ENCODE measurements at places on chromosomes 7 and 10.
A peak's percentile ranks its signal among the peaks of the same experiment; 100 is the strongest.

DNA sequence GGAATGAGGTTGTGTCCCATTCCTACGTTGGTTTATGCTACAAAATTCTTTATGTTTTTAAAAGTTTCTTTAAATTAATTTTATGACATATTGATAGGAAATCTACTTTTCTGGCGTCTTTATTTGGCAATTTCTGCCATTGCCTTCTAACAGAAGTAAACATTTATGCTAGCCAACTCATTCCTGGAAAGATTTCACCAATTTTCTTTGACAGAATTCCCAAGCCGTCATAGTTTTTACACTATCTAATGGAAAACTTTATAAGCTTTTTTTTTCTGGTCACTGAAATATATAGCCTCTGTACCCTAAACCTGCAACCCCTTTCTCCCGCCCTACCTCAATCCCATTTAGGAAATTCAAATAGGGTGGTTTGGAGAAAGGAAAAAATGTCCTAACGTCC, 6.1 kb upstream of the TCAF1 start:
- DNase-seq, result no peak

DNA sequence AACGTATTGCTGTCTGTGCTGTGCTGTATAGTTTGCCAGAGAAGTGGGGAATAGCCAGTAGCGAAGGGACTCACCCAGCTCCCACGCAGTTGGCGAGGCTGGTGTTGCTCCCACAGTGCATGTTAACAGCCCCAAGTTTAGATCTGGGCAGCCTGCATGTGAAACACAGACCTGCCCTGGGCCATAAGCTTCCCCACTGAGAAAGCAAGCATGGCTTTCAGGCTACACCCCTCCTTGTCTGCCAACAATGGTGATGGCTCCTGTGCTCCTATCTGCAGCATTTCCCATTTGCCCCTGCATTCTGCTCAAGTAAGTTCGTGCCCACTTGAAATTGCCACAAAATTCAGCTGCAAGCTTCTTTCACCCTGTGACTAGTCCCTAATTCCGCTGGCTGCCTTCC, 57.5 kb downstream of the IPMK start:
- no peak for DNase-seq

DNA sequence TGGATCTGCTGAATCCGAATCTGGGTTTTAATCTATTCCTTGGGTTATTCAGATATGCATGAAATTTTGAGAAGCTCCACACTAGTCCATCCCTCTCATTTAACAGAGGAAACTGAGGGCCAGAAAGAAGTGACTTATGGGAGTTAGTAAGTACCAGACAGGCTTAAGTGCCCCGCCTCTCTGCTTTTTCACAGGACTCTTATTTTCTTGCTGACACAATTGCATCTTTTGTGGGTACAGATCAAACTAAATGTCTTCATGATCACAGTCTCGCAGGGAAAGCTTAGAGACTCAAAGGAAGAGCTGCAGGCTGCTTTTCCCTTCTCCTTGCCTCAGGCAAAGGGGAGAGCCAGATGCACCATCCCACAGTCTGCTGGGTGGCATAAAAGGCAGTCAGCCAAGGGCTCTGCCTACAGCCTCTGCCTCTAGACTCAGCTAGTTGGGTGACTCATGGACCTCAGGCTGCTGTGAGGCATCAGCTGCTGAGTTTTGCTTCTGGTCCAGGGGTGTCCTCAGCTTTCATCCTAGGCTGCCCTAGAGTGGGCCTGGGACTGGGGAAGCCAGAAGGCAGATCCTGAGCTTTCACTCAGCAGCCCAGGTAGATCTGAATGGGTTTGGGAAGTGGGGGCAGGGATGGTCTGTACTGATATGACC, 11.6 kb downstream of the GOLGA7B start:
- peak; percentile 47 for DNase-seq

DNA sequence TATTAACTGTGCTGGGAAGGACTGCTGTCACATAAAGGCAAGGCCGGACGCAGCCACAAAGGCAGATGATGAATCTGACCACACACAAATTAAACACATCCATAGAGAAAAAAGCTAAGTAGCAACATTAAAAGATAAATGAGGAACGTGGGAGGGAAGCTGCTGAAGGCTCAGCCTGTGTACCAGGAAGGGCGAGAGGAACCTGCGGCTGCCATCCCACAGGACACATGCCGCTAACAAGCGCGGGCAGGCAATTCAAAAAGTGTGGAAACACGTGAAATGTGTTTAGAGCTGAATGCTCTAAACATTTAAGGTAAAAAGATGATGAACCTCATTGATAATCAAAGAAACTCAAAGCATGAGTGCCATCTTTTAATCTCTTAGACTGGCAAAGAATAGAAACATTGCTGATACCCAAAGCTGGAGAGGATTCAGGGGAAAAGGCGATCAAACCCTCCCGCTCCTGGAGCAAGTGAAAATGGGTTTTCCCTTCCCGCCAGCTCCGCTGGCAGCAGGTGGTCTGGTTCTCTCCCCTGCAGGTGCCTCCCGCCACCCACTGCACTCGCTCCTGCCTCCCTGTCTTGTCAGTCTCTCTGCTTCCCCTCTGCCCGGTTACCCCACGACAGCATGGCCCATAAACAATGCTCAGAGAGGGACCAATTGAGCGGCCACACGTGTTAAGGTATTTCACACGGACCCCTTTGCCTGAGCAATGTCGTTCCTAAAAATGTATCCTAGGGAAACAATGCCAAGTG, 4.2 kb downstream of the STK32C start:
- peak; percentile 50 for DNase-seq

DNA sequence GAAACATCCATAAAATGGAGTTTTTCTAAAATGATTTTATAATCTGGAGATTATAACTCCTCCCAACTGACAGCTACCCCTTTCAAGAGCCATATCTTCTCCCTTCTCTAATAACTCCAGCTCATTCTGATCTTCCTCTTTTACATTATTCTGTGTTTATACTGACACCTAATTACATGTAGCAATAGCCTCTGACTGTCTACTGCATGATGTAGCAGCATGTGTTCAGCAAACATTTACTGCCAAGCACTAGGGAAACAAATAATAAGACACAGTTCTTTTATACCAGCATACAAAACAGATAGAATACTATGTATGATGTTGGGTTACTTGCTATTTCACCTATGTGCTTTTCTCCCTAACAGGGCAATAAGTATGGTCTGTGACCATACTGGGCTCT, 20.7 kb downstream of the RBM28 start:
- no peak for DNase-seq

- DNase-seq, result no peak
These were observed 197.0 kb upstream of the AGK start for GRCh38 chr7:141354251-141354650.

DNA sequence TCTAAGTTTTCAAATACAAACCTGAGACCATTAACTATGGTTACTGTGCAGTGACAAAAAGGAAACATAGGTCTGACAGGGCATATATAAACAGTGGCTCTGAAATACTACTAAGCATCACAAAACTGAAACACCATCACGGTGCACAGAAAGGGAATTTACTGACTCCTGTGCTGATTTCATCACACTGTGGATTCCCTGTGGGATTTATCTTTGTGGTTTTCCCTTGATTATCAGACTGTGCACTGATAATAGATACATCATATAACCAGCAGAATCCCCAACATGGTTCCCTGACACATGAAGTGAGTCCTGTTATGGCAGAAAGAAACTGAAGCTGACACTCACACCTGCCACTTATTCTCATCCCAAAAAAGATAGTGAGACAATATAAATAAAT, 676.3 kb upstream of the KCND2 start:
- no peak for DNase-seq

DNA sequence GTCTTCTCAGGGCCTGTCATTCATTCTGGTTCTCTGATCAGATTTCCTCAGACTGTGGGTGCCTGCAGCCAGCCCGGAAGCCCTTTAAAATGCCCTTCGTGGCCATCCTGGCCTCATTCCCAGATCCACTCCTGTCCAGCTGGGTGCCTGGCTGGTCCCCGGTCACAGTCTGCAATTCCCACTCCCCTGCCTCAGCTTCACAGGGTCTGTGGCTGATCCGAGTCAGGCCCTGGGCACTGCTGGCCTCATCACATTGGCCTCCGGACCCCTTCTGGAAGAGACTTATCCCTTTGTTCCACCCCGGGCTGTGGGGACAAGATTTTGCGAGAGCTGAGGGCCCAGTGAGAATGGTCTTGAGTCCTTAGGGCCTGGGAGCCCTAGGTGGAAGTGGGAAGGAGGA, 12.1 kb downstream of the DOCK1 start:
- DNase-seq, result no peak

- DNase-seq, result no peak
These were observed 103.8 kb upstream of the APBB1IP start for GRCh38 chr10:26334232-26334931.

DNA sequence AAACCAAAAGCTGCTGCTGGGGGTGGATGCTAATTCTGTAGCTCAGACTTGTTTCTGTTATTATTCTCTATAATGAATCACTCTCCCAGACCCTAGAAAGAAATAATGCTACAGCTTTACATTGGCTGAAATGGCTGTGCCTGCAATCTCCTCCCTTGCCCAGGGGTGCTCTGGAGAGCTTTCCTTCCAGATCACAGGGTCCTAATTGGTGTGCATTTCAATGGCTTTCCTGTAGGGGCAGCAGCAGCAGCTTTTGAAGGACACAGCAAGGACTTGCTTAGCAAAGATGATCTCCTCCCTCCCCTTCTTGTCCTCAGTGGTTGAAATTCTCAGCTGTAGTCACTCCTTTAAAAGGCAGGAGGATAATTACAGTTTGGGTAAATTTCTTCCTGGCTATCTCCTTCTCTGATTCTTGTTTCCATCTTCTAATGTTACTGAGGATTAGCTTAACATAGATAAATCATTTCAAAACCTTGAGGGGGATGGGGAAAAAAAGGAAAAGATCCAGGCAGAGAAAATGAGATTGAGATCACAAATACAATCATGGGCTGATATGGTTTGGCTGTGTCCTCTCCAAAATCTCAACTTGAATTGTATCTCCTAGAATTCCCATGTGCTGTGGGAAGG, 120.2 kb upstream of the CTTNBP2 start:
- no peak for DNase-seq

GRCh38 chr10:70053841-70054288, 1.2 kb downstream of the MACROH2A2 start:
- no peak for DNase-seq

GRCh38 chr10:116038259-116038658, 234.7 kb downstream of the GFRA1 start:
- DNase-seq, result no peak

DNA sequence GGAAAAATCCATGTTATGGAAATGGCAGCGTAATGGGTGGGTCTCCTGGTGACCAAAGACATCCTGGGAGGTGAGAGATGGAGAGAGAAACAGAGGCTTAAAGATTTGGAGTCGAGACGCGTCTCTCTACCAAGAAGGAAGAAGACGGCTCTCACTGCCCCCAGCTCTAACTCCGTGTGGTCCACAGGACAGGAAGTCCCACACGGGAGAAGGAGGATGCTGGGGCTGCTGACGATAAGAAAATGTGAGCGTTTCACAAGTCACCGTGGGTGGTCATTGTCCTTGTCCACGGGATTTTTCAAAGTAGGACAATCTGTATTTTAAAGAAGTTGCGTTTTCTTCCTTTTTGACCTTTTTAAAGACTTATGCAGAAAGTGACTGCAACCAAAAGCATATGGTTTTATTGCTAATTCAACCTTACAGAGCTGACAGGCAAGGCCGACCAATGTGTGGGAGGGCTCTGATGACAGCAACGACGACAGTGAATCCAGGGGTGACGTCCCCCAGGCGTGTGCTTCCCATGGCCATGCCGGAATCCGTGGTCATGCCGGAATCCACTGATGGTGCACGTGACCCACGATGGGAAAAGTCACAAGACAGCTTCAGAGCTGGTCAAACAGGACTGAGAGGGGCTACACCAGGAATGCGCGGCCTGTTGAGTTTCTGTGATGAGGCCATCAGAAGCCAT, 341.2 kb downstream of the PTPRN2 start:
- DNase-seq, result no peak

- no peak for DNase-seq
These were observed 423.0 kb downstream of the TCERG1L start for GRCh38 chr10:130888493-130888892.

GRCh38 chr10:80518807-80519360, 18.8 kb upstream of the SH2D4B start:
- DNase-seq, result no peak

- no peak for DNase-seq
These were observed 16.0 kb downstream of the SAMD8 start for GRCh38 chr10:75127471-75127870.

GRCh38 chr7:69256634-69257081, 341.6 kb upstream of the AUTS2 start:
- no peak for DNase-seq

DNA sequence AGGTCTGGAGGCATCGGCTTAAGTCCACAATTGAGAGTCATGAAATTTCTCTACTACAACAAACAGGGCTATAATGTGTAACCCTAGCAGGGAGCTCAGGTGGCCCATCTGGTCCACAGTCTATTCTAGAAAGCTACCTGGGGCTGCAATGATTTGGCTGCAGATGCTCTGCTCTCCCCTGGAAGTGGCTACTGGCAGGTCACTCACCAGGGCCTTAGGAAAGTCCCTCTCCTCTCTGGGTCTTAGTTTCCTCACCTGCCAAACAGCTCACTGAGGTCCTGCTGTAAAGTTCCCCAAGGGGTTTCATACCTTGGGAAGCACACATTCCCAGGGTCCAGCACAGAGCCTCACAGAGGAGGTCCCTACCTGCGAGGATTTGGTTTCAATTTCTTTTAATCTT, 2.5 kb downstream of the IGFBP3 start:
- DNase-seq, result no peak

DNA sequence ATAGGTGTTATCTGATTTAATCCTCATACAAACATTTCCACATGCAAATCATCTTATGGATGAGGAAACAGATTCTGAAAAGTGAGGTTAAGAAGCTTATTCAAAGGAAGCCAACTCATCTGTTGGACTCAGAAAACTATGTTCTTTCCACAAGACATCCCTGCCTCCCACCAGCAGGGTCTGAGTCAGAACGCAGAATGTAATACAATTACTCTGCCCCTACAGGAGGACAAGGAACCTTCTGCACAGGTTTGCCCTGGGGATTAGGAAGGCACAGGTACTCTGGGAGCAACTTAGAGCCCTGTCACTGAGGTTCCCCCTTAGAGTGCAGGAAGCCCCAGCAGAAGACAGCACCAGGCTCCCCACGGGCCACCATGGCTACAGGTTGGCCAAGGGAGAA, 255.7 kb downstream of the TNS3 start:
- DNase-seq, result no peak

All from left forelimb (tissue), 1 donor.